Hematopoietic multipotent progenitor cell treated with erythropoietin and hydrocortisone succinate and interleukin-3 and kit ligand, for 4 days (in vitro differentiated cells): ENCODE measurements at places on chromosomes 5 and 9.

DNA sequence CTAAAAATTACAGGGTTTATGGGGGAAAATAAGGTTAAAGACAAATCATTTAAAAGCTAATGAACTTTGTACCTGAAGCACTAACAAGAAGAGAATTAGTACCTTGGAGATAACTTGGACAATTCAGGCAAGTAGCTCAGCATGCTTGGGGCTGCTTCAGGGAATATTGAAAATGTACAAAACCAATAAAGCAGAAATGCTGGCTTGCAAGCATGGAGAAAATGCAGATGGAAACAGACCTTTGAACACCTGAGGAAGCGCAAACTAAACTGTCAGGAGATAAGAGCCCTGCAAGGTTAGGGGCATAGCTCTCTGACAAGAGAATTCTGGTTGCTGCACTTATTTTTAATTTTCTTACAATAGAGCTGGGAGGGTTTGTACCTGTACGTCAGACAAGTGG lies 42.6 kb upstream of the C5orf47 start:
- DNase-seq: no peak

GRCh38 chr5:93371893-93372292 lies 209.1 kb downstream of the NR2F1-AS1 start:
- no peak for DNase-seq

DNA sequence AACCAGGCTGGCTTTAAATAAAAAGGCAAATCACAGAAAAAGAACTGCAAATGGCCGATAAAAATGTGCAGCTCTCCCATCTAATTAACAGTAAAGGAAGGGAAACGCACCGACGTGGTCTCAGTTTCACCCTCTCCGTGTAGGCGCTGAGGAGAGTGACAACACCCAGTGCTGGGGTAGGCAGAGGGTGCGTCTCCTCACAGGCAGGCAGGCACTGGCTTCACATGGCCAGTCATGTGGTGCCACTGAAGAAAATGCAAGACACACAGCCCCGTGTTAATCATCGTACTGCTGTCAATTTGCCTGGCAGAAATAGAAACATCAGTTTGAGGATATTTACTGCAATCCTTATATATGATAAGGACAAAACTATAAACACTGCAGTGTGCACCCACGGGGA lies 178.4 kb downstream of the FANCC start:
- DNase-seq: no peak

- peak; percentile 30 for DNase-seq
Observed at GRCh38 chr9:17476401-17476800, 102.5 kb upstream of the SH3GL2 start.

GRCh38 chr5:28543473-28544098 lies 1505.2 kb upstream of the CDH9 start:
- DNase-seq: no peak

GRCh38 chr5:6225121-6225607 lies 153.2 kb downstream of the MED10 start:
- DNase-seq: no peak

DNA sequence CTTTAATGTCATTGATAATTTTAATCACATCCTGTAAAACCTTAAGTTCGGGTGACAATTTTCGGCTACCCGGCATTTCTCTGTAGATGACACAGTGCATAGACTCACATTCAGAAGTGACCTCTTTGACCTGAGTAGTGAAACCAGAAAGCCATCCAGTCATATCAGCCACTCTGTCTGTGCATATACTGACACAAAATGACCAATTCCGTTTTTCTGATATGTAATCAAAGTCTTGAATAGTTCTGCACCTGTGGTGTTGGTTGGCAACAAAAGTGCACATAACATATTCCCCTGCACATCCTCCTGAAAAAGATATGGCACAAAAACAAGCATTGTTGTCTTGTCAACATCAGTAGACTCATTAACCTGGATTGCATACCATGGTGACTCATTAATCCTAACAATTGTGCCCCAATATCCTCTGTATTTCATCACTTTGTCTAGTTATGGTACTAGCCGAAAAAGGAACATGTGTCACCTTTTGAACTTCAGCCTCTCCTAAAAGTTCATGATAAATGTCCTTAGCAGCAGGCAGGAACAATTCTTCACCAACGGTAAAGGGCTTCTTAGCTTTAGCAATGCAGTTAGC lies 4.6 kb upstream of the HNRNPA0 start:
- no peak for DNase-seq

- no peak for DNase-seq
Observed at GRCh38 chr9:93031629-93032430, 26.7 kb upstream of the SUSD3 start.

GRCh38 chr5:128007939-128008338 lies 75.6 kb upstream of the SLC12A2 start:
- no peak for DNase-seq

GRCh38 chr5:31613651-31614050 lies 25.3 kb upstream of the PDZD2 start:
- no peak for DNase-seq

DNA sequence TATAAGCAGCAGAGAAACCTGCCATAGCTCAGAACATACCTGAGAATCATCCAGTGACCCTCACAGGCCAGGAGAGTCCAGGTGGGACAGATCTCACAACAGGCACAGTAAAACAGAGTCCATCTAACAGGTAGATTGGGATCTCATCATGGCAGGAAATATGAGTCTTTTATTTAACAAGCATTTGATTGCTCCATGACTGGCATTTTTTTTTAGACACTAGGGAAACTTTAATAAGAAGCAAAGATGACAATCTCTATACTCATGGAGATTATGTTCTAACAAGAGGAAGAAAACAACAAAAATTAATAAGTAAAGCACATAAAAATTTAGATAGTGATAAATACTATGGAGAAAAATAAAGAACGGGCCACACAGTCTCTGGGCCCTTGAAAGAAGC lies 12.5 kb upstream of the PUM3 start:
- no peak for DNase-seq

GRCh38 chr9:76115396-76115795 lies 224.9 kb downstream of the PCSK5 start:
- no peak for DNase-seq

GRCh38 chr5:52603778-52604554 lies 183.8 kb upstream of the ITGA1 start:
- DNase-seq: no peak

DNA sequence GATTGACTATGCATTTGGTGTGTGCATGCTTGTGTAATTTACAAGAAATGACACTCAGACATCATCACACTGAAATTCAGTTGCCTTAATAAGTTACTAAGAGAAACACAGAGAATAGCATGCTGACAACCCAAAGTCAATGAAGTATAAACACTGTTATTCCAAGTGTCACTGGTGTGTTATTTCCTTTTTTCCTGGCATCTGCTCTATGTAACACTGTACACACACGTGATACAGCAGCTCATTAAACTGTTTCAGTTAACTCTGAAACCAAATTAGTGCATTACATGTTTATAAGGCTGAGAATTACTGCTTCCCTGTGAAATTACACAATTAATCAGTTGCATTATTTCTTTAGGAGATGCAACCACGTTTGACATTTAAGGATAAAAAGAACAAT lies 252.7 kb downstream of the EFNA5 start:
- DNase-seq: no peak

DNA sequence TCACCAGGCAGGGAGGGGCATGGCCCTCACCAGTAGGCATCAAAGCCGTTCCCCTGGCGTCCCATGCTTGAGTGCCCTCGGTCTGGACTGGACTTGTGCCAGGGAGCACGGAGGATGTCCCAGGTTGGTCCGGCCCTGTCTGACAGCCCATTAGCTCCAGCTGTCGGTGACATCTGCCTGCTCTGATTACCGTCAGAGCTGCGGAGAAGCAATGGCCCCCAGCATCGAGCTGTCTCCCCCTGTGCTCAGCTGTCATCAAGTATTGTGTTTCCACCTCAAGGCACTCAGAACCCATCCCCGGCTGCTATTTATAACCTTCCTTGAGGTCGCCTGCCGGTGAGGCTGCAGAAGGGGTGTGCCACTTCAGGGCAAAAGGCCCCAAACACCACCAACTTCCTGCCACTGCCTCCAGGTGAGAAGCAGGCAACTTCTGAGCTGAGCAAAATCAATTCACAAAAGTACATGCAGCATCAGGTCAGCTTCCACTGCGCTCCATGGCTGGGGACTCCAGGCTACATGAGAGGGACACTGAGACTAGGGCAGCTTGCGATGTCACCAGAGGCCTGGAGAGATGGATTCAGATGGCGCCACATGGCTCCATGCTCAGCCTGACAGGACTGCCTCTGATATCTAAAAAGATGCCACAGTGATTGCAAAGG lies 142.7 kb downstream of the C5orf15 start:
- DNase-seq: no peak

DNA sequence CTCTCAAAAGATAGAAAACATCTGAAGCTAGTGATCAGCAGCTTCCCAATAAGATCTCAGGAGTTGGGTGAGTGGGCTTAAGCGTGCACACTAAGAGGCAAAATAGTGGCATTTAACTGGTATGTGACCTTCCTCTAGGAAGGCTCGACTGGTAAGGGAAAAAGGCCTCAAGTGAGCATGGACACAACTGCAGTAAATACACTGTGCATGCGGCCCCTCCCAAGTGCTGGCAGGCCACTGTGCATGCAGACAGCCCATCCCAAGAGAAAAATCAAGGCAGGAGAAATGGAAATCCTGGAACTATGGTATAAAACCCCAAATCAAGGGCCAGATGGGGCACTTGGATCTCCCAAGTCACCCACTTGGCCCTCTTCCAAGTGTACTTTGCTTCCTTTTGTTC lies 112.7 kb downstream of the SMC2 start:
- no peak for DNase-seq

DNA sequence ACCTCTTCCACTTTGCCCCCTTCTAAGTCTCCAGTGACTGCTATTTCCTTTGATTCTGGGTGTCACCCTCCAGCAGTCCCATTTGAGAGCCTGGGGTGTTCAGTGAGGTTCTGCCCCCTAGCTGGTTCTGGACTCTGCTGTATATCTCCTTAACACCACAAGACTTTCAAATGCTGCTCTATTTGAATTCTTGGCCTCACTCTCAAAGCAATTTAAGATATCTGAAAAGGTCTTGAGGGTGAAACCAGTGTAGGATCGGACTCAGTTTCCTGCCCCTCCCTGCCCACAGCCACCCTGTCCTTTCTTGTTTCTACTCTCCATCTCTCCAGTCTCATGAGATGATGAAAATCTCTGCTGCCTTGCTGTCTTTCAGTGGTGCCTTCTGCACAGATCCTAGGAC lies 280.9 kb downstream of the TENT4A start:
- no peak for DNase-seq
